Upper lobe of left lung (tissue), 6 donors: ENCODE measurements at places on chromosomes 6 and 20. TPM values are rescaled to one million over a fixed set of nuclear protein-coding genes. Genes with fewer than 3 reads are reported as not detected.

DNA sequence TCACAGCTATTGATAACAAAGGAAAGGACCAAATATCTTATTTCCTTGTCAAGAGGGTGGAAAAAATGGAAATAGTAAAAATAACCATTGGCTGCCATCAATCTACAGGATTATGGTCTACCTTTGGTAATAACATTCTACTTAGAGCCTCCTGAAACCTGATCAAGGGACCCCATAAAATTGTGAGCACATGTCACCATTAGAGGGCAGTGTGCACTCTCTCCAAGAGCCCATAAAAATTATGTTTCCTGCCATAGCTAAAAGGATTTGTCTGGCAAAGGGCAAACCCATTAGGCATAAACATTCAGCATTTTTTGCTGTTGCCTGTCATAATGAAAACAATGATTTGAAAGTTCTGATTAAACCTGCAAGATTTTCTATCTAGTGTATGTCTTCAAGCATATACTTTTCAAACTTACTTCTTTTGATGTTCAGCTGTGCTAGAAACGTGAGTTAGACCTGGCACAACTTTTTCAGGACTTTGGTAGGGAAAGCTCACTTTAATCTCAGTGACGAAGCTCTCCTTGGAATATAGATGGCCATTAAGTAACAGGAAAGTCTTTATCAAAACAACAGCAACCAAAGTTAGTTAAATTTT is 120.7 kb upstream of the ZFP64 start:
- DNase-seq, result no peak
- no peaks in the 10 kb centered on the region for H3K36me3 ChIP-seq
- no peak overlapping the region for H3K4me3 ChIP-seq
- no peaks in the 10 kb centered on the region for H3K4me1 ChIP-seq
- H3K27ac ChIP-seq, result no peak overlapping the region

GRCh38 chr20:25626779-25627178 is 3.0 kb upstream of the NANP start:
- no peaks in the 10 kb centered on the region for H3K27me3 ChIP-seq
- peaks cover 17% of the 10 kb centered on the region for H3K4me1 ChIP-seq
- no peaks in the 10 kb centered on the region for H3K36me3 ChIP-seq
- no peak overlapping the region for H3K27ac ChIP-seq

DNA sequence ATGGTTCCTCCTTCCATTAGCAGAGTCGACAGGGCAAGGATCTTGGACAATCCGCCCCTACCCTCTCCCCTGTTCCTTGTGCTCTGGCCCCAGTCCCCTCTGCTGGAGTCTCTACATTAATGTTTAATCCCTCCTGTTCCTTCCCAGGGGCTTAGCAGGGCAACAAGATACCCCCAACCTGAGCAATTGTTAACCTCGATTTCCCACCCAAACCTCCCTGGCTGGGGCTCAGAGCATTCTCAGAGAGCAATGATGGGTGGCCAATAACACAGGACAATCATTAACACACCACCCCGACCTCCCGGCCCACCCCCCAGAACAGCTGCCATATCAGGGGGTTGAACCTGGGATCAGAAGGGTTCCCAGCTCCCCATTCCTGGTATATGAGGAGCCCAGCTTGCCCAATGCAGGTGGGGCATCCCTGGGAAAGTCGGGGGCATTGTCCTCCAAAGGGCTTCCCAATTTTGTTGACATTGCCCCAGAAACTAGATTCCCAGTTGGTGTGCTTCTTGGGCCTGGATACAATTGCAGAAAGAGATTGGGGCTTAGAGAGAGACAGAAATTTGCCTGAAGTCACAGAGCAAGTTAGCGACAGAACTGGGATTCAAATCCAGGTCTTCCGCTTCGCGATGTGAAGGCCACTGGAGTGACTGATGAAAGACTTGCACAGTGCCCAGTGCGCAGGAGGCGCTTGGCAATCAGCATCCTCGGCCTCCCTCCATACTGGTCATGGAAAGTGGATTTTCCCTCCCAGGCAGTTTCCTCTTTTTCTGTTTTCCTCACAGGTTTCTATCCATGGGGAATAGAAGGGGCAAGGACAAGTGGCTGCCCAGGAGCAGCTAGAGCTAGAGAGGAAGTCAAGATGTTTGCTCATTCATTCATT is 59.6 kb upstream of the TTPAL start:
- no peaks in the 10 kb centered on the region for H3K36me3 ChIP-seq
- H3K4me1 ChIP-seq, result no peaks in the 10 kb centered on the region
- no peak overlapping the region for H3K4me3 ChIP-seq
- DNase-seq, result no peak

- H3K36me3 ChIP-seq, result no peaks in the 10 kb centered on the region
- no peaks in the 10 kb centered on the region for H3K27me3 ChIP-seq
- no peaks in the 10 kb centered on the region for H3K4me1 ChIP-seq
- no peak for DNase-seq
Observed at GRCh38 chr20:12659942-12660341, 348.8 kb upstream of the SPTLC3 start.

GRCh38 chr6:138654715-138655634 is 118.6 kb upstream of the CCDC28A start:
- no peak overlapping the region for H3K4me3 ChIP-seq
- no peak overlapping the region for H3K27ac ChIP-seq
- H3K36me3 ChIP-seq, result no peaks in the 10 kb centered on the region

GRCh38 chr6:52375780-52376556 is 14.0 kb downstream of the PAQR8 start:
- no peak overlapping the region for H3K27ac ChIP-seq
- H3K4me3 ChIP-seq, result no peak overlapping the region
- DNase-seq, result no peak

GRCh38 chr20:51586005-51586440 is 43.5 kb upstream of the NFATC2 start:
- H3K36me3 ChIP-seq, result no peaks in the 10 kb centered on the region
- DNase-seq, result no peak
- no peaks in the 10 kb centered on the region for H3K4me1 ChIP-seq
- H3K4me3 ChIP-seq, result no peak overlapping the region
- H3K27me3 ChIP-seq, result no peaks in the 10 kb centered on the region

GRCh38 chr6:132589454-132589853 is at the start of gene TAAR5:
TAAR5 (minus strand) TSS chr6:132589741; CDS start chr6:132589686, 55 bp downstream.
- H3K27ac ChIP-seq, result no peak within 1 kb of the TSS
- no peaks in the 10 kb centered on the region for H3K36me3 ChIP-seq
- H3K27me3 ChIP-seq, result no peaks in the 10 kb centered on the region

DNA sequence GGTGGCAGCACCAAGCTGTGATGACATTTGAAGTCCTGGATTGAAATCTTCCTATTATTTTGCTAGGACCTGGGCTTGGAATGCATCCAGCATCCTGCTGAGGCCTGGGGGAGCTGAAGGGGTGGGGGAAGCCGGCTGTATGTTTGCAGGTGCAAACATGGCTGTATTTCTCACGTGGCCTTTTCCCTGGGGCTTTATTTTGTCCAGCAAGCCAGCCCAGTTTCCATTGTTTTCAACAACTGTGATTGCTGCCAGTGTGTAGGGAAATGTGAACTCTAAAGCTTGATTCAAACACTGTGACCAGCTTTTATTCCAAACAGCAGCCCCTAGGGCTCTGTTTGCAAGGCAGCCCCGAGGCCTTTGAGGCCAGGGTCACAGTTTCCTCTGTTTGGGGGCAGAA is 683.0 kb downstream of the DHX35 start:
- no peak for DNase-seq
- H3K4me1 ChIP-seq, result no peaks in the 10 kb centered on the region
- H3K27me3 ChIP-seq, result no peaks in the 10 kb centered on the region
- H3K27ac ChIP-seq, result no peak overlapping the region
- no peak overlapping the region for H3K4me3 ChIP-seq

GRCh38 chr20:53967527-53967926 is 102.9 kb downstream of the BCAS1 start:
- no peaks in the 10 kb centered on the region for H3K4me1 ChIP-seq
- H3K27ac ChIP-seq, result no peak overlapping the region
- no peaks in the 10 kb centered on the region for H3K27me3 ChIP-seq
- no peak for DNase-seq
- H3K4me3 ChIP-seq, result no peak overlapping the region

- no peak overlapping the region for H3K27ac ChIP-seq
- H3K36me3 ChIP-seq, result no peaks in the 10 kb centered on the region
- H3K27me3 ChIP-seq, result no peaks in the 10 kb centered on the region
Observed at GRCh38 chr6:163585932-163586437, 171.5 kb downstream of the QKI start.

DNA sequence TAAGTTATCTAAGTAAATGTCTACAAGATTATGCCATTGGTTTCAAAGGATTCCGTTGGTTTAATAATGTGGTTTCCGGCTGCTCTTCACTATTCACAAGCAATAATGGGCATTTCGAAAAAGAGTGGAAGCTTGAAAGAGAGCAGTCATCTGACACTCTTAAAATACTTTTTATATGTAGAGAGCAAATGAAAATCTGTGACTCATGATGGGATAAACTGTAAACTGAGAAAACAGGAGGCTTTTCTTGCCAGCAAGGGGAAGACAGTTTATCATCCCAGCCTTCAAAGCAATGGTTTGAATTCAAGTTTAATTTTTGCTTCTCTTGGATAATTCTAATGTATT is 145.7 kb downstream of the KHDC1L start:
- no peaks in the 10 kb centered on the region for H3K4me1 ChIP-seq
- no peaks in the 10 kb centered on the region for H3K27me3 ChIP-seq
- H3K27ac ChIP-seq, result no peak overlapping the region

DNA sequence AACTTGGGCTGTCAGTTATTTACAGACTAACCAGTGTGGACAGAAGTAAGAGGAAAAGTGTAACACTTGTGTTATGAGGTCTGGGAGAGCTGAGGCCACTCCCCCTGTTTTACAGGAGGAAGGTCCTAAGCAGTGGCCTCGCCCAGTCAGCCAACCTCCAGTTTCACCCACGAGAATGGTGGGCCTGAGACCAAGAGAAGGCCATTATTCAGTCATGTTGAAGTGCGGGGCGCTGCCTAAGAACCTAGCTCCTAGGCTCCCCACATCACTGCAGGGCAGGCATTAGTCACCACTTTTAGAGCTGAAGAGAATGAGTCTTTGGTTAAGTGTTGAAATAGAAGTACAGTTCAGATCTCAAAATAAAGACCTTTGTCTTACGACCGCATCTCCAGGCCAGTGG is 27.9 kb downstream of the CDYL start:
- no peak overlapping the region for H3K27ac ChIP-seq
- DNase-seq, result no peak
- H3K27me3 ChIP-seq, result no peaks in the 10 kb centered on the region
- no peak overlapping the region for H3K4me3 ChIP-seq
- peaks cover 19% of the 10 kb centered on the region for H3K4me1 ChIP-seq

- no peak for DNase-seq
- no peaks in the 10 kb centered on the region for H3K4me1 ChIP-seq
- no peaks in the 10 kb centered on the region for H3K36me3 ChIP-seq
- H3K27me3 ChIP-seq, result no peaks in the 10 kb centered on the region
- no peak overlapping the region for H3K27ac ChIP-seq
Observed at GRCh38 chr6:7529141-7529540, 12.3 kb upstream of the DSP start.

GRCh38 chr6:50062051-50062450 is 12.3 kb upstream of the DEFB112 start:
- no peak overlapping the region for H3K27ac ChIP-seq
- no peak overlapping the region for H3K4me3 ChIP-seq
- H3K4me1 ChIP-seq, result no peaks in the 10 kb centered on the region
- DNase-seq, result no peak
- no peaks in the 10 kb centered on the region for H3K36me3 ChIP-seq

GRCh38 chr20:24956001-24956841 is 7.2 kb downstream of the CST7 start:
- no peak overlapping the region for H3K4me3 ChIP-seq
- no peak for DNase-seq
- no peak overlapping the region for H3K27ac ChIP-seq
- no peaks in the 10 kb centered on the region for H3K4me1 ChIP-seq

DNA sequence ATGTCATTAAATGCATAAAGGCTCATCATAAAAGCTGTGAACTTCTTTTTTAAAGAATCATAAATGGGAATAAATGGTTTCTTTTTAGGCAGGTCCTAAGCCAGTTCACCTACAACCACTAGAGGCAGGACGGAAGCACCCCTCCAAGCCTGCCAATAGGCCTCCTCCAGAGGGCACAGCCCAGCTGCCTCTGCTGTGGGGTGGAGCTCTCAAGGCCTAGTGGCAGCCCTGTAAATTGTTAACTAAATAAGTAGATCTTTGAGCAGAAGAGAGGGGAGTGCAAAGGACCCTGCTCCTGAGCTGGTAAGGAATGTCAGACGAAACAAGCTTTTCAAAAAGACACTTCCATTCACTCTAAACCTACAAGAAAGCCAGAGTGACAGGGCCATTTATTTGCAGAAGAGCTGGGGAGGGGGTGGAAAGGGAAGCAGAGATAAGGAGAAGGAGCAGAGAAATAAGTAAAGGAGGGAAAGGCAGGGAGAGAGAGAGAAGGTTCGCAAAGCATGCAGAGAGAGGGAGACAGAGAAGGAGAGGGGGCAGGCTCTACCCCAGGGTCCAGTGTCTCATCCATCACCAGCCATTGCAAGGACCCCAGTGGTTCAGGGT is 18.0 kb upstream of the MAFB start:
- DNase-seq, result peak; percentile 63
- no peak overlapping the region for H3K4me3 ChIP-seq
- H3K4me1 ChIP-seq, result no peaks in the 10 kb centered on the region
- H3K27me3 ChIP-seq, result no peaks in the 10 kb centered on the region
- H3K36me3 ChIP-seq, result no peaks in the 10 kb centered on the region

- no peak for DNase-seq
- H3K27ac ChIP-seq, result no peak overlapping the region
- H3K36me3 ChIP-seq, result no peaks in the 10 kb centered on the region
Observed at GRCh38 chr6:37942606-37943376, 123.3 kb downstream of the ZFAND3 start.

GRCh38 chr6:35047265-35048011 is 93.7 kb downstream of the TCP11 start:
- no peaks in the 10 kb centered on the region for H3K27me3 ChIP-seq

GRCh38 chr20:31641391-31641790 is 3.7 kb downstream of the COX4I2 start:
- no peak overlapping the region for H3K27ac ChIP-seq
- no peaks in the 10 kb centered on the region for H3K27me3 ChIP-seq
- no peak overlapping the region for H3K4me3 ChIP-seq
- DNase-seq, result no peak
- H3K36me3 ChIP-seq, result no peaks in the 10 kb centered on the region

ZBTB46 gene
- total RNA-seq, result 11.5 TPM

ID1 gene
- 226 TPM for total RNA-seq

LY6G6F gene
- 1.2 TPM for total RNA-seq

CST8 gene
- total RNA-seq, result not detected

C20orf173 gene
- not detected for total RNA-seq

GJA1 gene
- 77.5 TPM for total RNA-seq

EPHA7 gene
- total RNA-seq, result 0.22 TPM

PGK2 gene
- not detected for total RNA-seq

LST1 gene
- 132 TPM for total RNA-seq

GPX5 gene
- total RNA-seq, result not detected

STAU1 gene
- 69.1 TPM for total RNA-seq

DNAH8 gene
- total RNA-seq, result 0.20 TPM

HELZ2 gene
- 42.8 TPM for total RNA-seq

DTNBP1 gene
- total RNA-seq, result 20.9 TPM
